ENCODE measurements at places on chromosomes 4 and X.

GRCh38 chrX:13373431-13374187, 53.8 kb upstream of the ATXN3L start:
- no peak for DNase-seq

DNA sequence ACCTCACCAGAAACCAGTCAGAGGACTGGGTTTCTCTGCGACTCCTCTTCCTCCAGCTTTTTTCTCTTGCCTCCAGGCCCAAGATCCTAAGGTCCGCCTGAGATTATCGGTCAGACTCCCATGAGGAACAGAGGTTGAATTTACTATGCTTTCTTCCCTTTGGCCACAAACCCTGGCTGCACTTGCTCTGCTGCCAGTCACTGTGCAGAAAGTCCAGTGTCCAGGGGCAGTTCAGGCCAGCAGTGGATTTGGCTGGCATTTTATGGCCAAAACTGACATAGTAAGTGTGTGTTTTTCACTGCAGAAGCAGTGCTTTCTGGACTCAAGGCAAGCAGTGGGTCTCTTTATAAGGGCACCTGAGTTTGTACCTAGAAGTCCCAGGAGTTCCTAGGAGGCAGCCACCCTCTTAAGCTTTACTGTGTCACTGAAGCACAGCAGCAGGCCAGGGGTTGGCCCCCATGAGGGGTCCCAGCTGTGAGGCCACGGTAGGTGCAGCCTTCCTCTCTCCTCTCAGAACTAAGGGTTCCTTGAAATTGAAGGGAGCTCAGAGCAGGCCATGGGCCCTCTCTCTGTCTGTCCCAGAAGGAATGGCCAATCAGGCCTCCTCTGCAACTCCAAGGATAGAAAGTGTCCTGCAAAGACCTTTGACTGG, 3.4 kb downstream of the RTL5 start:
- DNase-seq: no peak

DNA sequence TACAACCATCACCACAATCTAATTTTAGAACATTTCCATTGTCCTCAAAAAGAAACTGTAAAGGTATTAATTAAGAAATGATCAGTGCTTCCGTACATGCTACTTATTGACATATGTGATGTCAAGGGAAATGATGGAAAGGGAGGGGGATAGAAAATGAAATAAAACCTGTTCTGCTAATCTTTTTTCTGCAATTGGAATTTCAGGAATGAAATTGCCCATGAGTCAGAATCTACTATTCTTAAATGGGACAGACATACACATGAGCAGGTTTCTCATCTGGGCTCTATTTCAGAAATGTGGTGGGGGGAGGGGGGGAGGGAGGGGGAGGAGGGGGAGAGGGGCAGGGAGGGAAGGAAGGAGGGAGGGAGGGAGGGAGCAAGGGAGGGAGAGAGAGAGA, 91.0 kb downstream of the SHROOM4 start:
- no peak for DNase-seq

DNA sequence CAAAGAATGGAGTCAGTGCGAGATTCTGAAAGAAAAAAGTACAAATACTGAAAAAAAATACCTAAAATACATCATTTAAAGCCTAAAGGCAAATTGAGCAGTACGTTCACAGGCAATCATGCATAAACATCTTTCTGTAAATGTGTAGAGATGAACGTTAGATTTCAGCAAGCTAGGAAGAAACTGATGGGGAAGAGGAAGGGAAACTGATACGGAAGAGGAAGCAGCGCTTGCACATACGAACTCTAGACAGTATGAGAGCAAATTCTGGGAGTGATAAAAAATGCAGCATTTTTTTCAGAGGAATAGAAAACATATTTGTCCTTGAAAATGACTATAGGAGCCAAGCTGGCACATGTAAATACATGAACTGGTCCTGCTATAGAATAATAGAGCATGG, 9.4 kb downstream of the ANKRD50 start:
- DNase-seq: no peak

DNA sequence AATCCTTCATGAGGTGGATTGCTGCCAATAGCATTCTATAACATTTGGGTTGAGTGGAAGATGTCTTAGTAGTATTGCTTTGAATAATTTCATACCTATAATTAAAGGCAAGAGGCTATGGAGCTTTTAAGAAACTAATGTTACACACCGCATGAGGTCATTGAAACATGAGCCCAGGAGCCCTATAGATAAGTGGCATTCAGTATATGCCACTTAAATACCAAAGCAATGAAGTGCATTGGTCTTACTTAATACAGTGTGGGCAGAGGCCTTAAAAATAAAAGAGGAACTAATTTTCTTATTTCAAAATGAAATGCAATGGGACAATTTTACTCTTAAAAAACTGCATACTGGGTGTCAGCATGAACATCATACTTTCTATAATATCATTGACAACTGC, 47.5 kb downstream of the SPATA18 start:
- no peak for DNase-seq

DNA sequence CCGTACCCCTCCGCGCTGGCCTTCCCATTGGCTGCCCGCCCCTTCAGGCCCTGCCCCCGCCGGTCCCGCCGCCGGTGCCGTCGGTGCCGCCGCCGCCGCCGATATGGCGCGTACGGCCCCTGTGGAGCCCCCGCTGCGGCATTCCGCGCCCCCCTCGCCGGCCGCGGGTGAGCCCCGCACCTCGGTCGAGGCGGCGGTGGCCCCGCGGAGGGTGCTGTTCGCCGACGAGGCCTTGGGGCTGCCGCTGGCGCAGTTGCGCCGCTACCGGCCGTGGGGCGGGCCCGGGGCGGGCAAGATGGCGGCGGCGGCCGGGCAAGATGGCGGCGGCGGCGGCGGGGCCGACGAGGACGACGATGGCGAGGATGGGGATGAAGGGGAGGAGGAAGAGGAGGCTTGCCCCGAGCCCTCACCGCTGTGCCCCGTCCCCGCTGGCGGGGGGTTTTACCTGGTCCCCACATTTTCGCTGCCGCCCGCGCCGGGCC, at the start of gene PPP1R3F:
PPP1R3F (plus strand) TSS at position 27 of the 482 bp plus-strand sequence; CDS start at position 104, 77 bp downstream.
- DNase-seq: no peak

DNA sequence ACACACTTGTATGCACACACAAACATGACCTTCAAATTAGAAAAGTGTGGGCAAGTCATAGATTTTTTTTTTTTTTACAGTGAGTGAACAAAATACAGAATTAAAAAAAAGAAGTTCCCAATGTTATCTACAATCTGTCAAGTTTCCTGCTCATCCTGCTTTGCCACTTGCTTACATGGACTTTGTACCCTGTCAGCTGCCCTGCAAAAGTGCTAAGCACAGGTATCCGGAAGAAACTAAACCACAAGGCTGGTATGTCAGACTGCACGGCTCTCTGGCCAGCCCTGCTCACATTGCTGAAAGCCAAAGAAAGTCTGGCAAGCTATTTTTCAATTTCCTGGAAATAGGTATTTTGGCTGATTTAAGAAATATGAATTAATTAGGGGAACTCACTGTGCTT, 38.9 kb upstream of the BCLAF3 start:
- DNase-seq: no peak

- no peak for DNase-seq
These were observed 24.8 kb downstream of the HOPX start for GRCh38 chr4:56656346-56656643.

DNA sequence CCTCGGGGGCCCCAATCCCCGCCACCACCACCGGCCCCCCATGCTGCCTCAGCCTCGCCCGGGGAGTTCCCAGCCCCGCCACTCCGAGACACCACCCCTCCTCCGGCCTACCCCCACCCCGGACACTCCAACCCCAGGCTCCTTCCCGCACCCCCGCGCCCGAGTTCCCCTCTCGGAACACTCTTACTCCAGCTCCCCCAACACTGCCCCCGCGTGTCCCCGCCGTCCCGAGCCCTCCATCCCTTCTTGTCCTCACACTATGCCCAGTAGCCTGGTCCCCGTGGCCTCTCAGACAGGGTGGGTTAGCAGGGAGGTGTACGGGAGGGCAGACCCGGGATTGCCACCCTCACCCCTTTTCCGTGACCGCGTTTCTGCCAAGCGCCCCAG, 276.1 kb downstream of the BCOR start:
- no peak for DNase-seq

- no peak for DNase-seq
These were observed 39.8 kb downstream of the AFF1 start for GRCh38 chr4:86974551-86974994.

DNA sequence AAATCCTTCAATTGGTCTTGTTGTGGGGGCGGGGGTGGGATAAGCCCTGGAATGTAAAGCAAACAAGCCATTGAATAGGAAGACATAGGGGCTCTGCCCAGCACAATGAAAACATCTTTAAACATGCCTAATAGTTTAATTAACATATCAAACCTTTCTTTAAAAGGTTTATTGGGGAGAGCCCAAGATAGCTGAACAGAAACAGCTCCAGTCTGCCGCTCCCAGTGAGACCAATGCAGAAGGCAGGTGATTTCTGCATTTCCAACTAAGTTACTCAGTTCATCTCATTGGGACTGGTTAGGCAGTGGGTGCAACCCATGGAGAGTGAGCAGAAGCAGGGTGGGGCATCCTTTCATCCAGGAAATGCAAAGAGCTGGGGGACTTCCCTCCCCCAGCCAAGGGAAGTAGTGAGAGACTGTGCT, 327.2 kb upstream of the CNKSR2 start:
- no peak for DNase-seq

DNA sequence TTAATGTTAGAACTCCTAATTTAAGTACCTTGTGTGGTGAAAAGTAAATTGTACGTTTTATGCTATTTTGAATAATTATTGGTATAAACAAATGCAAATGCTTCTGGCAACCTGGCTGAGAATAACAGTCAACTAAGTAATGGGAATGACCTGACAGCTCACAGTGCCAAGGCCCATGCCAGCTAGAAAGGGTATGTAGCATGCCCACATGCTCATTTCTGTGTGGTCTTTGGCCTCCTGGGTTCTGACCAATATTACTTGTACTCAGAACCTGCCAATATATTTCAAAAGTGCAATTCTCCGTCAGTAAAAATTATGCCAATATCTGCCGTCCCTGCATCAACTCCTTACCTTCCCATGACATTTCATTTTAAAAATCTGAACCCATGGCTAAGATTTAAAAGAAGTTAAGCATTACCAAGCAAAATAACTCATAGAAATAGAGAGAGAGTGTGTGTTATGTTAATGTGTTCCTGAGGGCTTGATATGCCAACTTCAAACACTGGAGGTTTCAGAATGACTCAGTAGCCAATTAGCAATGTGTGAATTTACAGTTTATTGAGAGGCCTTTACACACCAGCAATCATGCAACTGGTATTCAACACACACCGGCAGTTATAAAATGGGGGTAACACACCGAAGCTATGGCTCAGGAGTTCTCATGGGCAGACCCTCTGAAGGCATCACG, 820.8 kb downstream of the FSTL5 start:
- DNase-seq: no peak

DNA sequence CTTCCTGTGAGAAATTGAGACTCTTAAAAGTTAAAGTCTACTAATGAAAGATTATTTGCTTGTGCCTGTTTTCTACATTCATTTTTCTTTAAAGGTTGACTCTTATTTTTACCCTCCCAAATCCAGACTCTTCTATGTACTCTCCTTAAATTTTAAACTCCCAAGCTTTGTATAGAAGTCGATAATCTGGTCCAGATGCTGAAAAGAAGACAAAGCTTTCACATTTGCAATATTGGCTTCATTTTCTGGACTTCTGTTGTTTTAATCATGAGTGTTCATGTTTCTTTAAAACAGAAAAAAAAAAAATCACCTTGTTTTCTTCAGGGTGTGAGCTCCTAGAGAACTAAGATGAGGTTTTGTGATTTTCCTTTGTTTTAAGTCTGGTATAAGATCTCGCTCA, 53.2 kb upstream of the TBC1D14 start:
- no peak for DNase-seq

GRCh38 chr4:106864231-106864630, 171.9 kb downstream of the DKK2 start:
- no peak for DNase-seq

DNA sequence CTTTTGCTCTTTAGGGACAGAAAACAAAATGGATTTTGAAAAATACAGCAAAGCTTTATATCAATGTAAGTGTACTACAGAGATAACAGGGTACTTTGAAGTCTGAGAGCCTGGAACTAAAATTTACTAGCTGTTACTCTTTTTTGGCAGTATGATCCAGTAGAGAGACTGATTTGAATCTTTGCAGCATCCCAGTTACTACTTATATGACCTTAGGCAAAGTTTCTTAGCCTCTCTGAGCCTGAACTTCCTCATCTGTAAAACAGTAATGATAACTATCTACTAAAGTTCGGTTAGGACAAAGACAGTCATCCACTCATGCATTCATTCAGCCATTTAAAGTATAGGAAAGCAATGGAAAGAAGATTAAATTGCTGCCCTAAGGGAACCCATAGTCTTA, 10.1 kb downstream of the BRWD3 start:
- no peak for DNase-seq

DNA sequence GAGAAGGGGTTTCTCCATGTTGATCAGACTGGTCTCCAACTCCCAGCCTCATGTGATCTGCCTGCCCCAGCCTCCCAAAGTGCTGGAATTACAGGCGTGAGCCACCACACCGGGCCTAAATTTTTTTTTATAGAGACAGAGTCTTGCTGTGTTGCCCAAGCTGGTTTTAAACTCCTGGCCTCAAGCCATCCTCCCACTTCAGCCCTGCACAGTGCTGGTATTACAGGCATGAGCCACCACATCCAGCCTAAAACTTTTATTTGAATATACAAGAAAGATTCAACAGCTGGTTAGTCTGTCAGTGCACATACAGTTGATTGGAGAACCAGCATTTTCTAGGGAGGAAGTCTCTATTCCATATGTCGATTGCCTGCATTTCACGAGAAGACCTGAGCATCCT, 91.2 kb downstream of the LRP2BP start:
- no peak for DNase-seq

DNA sequence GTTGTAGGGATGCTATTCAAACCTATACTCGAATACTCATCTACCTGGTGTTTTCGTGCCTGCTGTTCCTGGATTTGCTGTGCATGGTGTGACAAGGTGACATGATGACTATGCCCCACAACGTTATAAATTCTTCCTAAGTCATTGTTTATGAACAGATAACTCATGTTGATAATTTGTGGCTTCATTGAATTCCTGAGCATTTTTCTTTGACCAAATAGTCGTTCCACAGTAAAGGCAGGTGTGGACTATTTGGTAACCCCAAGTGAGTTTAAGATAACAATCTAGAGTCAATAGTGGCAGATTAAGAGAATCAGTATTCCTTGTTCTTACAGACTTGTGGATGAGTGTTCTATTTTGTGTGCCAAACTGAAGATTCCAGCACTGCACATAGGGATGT, 59.9 kb downstream of the SNX25 start:
- no peak for DNase-seq

Measured in NCI-H187 (cell line).